Suprapubic skin (tissue), 4 donors: ENCODE measurements at places on chromosomes 16 and 17. TPM values are rescaled to one million over a fixed set of nuclear protein-coding genes. Genes with fewer than 3 reads are reported as not detected.

ODAD4 gene
- total RNA-seq: 1.3 TPM

METTL16 gene
- 40.2 TPM for total RNA-seq

KCNJ18 gene
- total RNA-seq: 23.4 TPM

TBC1D3E gene
- not detected for total RNA-seq

YBX2 gene
- total RNA-seq: 9.7 TPM

PABPN1L gene
- not detected for total RNA-seq

CX3CL1 gene
- 25.1 TPM for total RNA-seq

TMIGD1 gene
- not detected for total RNA-seq
